ENCODE measurements at places on chromosomes 1 and 21.

- no peak for DNase-seq
These were observed 973 bp downstream of the KRTAP10-11 start for GRCh38 chr21:44647222-44647552.

DNA sequence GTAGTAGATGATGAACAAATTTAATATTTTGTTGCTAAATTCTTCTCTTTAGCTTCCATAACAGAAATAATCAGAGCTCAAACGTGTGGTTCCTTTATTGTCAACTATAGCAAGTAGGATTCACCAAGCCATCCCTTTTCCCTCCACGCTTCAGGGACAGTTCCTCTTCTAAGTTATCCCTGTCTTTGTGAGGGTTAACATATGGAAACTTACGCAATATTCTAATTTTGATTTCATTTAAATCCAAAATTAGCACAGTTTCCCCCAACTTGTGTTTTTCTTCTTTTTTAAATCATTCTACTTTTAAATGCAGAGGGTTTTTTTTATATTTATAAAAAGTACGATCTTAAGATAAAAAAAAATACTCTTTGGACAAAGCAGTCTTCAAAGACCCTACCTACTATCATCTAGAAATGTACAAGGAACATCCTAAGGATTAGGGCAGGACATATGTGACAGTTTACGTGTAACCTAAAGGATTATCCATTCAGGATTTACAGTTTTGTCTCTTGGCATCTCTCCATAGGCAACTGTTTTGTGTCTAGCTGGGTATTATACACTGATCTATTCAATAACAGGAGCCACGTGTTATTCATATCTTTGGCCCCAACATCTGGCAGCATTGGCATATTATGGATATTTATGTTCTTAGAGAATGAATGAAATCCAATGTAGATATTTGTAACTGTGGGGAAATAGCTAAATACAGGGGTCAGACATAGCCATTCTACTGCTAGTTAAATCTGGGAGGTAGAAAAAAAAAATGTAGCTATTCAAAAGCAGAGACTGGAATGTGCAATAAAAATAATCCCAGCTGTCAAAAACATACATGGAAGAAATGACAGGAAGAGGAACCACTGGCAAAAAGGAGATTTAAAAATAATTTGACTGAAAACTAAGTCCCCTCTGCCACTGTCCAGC, 272.9 kb downstream of the NEGR1 start:
- DNase-seq = no peak

DNA sequence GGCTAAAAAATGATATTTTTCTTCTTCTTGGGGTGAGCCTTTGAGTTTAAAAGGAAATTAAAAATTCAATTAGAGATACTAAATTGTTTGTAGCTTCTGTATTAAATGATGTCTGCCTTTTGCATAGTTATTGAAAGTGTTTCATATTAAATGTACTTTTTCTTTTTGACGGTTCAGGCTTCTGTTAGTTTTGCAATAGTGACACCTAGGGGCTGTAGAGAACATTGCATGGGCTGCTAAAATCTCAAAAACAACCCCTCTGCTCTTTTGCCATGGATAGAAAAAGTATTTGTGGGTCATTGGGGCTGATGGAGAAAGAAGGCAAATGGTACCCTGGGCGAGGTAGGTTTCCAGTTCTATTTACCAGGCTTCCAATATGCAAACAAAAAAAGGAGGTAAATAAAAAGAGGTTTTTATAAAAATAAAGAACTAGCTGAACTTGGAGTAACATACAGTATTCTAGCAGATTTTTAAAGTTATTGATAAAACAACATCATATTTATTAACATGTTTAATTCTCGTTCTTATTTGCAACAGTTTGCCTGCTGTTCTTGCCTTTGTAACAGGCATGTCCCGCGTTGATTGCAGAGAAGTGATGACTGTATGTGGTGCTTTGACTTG, 115.4 kb upstream of the HOOK1 start:
- no peak for DNase-seq

DNA sequence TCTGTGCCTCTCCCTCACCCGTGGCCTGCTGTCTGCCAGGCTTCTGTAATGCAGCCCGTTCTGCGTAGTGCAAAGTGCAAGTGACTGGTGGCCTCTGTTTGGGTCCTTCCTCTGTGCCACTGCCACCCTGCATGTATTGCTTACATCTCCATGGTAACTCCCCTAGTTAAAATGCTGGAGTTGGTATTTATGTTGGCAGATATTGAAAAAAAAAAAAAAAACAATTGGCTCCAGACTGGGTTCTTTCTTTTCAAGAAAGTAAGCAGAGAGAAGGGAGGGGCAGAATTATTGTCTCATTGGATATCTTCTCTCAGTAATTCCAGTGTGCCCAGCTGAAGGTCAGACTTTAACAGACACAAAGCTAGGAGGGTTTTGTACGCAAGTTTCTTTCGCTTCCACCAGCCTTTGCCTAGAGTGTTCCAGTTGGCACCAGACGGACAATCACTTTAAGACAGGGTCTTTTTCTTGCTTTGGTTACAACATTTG, 242.3 kb downstream of the PBX1 start:
- no peak for DNase-seq

DNA sequence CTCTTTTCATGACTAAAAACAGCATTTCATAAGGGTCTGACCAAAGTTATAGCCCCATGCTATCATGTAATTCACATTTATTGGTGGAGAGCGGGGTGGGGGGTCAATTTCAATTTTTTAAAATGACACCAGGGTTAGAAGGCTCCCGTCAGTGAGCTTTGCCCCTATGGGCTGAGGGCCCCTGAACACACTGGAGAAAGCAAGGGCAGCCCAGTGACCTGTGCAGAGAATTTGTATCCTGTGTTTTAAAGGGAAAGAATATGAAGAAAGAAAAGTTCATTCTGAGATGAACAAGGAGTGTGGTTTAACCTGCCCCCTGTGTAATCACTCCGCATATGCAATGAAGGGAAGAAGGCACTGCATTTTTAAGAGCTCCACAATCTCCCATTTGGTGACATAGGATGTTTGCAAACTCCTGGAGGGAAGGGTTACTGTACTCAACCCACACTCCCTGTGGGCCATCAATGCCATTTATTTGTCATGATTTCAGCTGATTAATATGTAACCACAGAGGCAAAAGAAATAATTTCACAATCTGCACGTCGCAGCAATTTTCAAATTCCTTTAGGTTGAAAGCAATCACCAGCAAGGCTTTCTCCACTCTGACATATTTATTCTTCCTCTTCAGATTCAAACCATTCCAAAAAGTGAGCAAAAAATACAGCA, 95.6 kb downstream of the ZNF281 start:
- DNase-seq = no peak

GRCh38 chr1:56803561-56804156, 15.5 kb downstream of the FYB2 start:
- DNase-seq = peak; percentile 5

DNA sequence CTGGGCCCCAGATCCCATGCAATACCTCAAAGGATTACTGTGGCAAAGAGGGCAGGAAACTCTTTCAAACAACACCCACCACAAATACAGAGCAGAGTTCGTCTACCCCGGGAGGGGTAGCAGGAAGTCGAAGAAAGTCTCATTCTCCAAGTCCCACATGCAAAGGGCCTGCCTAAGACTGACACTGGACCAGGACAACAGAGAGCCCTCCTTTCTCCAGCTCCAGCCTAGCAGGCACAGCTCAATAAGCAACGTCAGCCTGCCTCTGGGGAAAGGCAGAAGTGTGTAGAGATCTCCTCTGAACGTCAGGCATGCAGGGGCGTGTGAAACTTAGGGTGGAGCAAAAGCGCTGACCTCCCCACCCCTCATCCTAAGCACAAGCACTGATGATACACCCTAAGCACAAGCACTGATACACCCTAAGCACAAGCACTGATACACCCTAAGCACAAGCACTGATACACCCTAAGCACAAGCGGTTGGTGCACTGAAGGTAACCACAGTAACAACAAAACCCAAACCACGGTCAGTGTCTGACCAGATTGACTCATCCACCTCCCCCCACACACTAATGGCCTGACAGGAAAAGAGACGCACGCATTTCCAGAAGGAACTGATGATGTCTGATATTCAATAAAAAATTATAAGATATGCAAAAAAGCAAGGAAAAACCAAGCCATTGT, 1.3 kb downstream of the KRTAP12-3 start:
- DNase-seq = no peak

- no peak for DNase-seq
These were observed 21.1 kb downstream of the KNCN start for GRCh38 chr1:46530311-46530710.

- no peak for DNase-seq
These were observed 134.9 kb upstream of the NRIP1 start for GRCh38 chr21:15199414-15200383.

GRCh38 chr1:230509281-230509977, 83.3 kb upstream of the PGBD5 start:
- no peak for DNase-seq

DNA sequence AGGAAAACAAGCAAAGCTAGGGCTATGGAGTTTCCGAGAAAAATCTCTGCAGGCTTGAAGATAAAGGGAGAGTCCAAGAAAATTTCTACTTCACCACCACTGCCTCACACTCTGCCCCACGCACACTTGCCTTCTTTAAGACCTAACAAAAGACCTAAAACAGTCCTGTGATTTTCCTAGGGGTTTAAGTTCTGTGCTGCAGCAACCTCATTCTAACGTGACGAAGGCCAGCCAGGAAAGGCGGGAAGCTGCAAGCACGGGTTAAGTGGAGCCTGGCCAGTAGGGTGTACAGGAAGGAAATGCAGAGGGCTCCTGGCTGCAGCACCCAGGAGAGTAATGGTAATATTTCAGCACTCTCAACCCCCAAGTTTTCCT, 1.5 kb downstream of the SPATA6 start:
- DNase-seq = no peak

GRCh38 chr1:179015396-179015795, 10.3 kb upstream of the FAM20B start:
- no peak for DNase-seq

DNA sequence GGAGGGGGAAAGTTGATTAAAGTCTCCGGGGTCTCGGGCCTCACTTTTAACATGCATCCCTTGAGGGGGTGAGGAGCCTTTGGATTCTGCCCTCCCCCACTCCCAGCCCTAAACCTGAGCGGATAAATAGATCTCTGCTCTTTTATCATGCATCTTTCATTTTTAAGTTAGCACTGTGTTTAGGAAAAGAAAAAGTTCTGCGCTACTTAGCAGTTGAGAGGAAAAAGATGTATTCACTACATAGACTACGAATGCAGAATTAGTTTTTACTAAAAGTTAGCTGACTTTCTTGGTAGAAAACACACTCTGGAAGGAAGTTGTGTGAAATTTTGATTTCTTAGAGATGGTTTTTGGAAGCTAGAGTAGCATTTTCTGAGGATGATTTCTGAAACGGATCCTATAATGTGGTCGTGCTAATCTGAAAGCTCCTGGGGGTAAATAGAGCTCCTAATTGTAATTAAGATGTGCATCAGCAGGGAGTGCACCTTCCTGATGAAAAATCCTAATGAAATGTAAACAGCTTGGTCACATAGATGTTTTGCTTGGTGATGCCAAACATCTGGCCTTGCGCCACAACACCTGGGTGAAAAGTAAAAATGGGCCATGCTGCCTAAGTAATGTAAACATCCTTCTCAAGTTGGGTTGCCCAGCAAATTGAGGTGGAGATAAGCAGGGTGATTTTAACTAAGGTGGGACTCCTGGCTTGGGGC, 1.8 kb downstream of the ROR1 start:
- DNase-seq = no peak

GRCh38 chr1:69833536-69833935, 265.8 kb downstream of the LRRC7 start:
- DNase-seq = no peak

DNA sequence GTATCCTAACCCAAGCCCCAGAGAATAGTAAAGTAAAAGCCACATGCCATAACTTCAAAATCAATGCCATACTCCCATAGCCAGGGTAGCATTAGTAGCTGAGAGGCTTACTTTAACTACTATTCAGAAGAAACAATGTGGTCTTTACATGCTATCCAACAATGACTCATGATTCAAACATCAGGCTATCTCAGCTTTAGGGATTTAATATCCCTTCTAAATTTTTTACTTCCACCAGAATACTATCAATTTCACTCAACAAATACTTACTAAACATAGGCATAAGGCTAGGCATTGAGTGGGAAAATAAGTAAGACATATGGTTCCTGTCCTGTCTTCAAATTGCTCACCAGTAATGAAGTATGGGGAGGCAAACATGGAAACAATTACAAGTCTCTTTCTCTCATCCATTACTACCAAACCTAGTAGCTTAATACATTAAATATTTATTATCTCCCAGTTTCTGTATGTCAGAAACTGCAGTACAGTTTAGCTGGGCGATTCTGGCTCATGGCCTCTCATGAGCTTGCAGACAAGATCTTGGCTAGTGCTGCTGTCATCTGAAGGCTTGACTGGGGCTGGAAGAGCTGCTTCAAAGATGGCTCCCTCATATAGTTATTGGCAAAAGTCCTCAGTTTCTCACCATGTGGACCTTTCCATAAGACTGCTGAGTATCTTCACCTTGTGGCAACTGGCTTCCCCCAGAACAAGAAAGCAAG, 30.7 kb downstream of the EVI5 start:
- DNase-seq = no peak

- DNase-seq = no peak
These were observed 164.4 kb downstream of the SDCCAG8 start for GRCh38 chr1:243420016-243420945.

DNA sequence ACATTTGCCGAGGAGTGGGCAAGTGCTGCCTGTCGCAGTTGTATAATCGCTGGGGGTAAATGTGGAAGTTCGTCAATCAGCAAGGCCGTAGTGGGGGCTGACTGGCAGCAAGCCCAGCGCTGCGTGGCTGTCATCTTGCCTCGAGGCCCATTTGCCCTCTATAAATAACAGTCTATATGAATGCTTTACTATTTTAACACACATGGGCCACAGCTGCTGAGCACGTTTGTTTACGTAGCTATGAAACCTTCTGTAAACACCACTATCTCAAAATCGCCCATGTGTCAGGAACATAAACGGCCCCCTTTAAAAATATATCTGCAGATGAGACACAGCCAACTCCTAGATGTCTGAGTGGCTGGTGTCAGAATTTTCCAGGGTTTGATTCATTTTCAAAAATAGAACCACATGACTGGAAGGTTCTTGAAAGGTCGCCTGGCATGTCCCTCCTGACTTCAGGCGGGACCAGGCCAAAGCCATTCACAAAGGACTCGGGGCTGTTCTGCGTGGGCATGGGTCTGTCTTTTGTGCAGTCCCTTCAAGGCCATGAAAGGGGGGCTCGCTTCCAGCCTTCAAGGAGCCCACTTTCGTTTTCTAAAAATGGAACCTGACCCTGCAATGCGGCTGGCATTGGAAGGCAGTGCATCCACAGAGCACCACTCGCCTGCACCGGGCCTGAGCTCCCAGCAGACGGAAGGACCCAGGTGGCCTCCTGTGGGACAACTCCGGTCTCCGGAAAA, 205.5 kb downstream of the KCNJ6 start:
- DNase-seq = no peak

DNA sequence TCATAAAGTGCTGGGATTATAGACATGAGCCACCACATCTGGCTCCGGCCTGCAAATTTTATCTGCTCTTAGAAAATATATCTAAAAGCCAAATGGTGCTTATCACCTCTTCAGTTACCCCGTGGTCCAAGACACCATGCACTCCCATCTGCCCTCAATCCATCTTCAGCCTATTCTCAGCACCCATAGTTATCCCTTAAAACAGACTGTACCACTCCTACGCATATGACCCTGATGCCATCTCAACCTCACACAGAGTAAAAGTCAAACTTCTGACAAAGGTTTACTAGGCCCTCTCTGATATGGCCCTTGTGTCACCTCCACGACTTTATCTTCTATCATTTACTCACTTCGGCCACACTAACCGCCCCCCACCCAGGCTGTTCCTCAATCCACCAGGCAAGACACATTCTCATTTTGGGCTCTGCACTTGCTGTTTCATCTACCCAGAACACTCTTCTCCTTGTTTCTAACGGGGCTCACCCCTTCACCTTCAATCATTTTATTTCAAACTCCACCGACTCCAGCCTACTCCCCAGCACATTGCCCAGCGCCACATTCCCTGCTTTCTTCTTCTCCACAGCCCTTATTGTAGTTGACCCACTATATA, 33.0 kb downstream of the USP48 start:
- no peak for DNase-seq

Data from hematopoietic multipotent progenitor cell (in vitro differentiated cells).